ENCODE measurements at places on chromosomes 1 and 21.

- DNase-seq, result no peak
These were observed 110.2 kb downstream of the NAV1 start for GRCh38 chr1:201648907-201649721.

GRCh38 chr1:4010814-4011605, 110.9 kb upstream of the C1orf174 start:
- no peak for DNase-seq

DNA sequence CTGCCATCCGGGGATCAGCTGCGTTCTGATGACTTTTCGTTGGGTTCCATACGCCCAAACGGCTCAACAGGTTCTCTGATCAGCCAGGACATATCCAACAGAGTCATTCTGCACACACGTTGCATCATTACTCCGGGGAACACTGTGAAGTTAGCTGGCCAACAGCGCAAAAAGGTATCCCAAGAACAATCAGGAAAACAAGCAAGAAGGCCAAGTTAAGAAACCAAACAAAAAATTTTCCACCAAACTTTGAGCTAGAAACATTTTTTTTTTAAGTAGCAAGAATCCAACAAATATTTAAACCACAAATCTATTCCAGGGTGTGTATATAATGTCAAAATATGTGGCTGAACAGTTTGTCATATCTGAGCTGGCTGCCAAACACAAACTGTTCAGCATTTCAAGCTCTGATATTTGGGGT, 29.2 kb downstream of the NID1 start:
- DNase-seq, result no peak

GRCh38 chr21:35925497-35925896, 134.8 kb downstream of the SETD4 start:
- no peak for DNase-seq

DNA sequence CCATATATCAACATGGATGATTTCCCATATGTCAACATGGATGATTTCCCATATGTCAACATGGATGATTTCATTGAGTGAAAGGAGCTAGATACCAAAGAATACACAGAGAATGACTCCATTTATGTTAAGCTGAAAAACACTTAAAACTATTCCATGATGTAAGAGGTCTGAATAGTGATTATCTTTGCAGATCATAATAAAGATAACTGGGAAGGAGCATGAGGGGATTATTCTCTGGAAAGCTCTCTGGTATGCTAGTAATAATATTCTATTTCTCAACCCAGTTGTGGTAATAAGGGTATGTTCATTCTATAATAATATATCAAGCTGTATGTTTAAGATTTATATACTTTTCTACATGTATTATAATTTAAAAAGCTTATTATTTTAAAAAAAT, 14.1 kb downstream of the SYNJ1 start:
- DNase-seq, result no peak

GRCh38 chr1:55707196-55707595, 492.0 kb upstream of the USP24 start:
- DNase-seq, result no peak

DNA sequence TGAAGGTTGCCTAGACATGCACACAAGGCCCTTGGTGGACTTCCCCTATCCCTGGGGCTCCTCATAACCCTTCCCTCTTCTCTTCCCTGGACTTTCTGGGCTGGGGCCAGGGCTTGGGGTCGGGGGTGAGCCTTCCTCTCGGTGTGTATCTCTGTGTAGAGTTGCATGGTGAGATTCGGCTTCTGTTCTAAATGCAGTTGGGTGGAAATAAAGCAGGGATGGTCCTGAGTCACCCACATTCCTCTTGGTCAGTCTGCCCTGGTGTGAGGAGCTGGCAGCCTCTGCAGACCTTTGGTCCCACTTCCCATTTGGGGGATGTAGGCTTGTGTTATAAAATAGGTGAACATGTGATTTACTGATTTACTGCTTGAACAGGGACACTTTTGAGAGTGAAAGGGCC, 38.0 kb downstream of the ADARB1 start:
- DNase-seq, result no peak

DNA sequence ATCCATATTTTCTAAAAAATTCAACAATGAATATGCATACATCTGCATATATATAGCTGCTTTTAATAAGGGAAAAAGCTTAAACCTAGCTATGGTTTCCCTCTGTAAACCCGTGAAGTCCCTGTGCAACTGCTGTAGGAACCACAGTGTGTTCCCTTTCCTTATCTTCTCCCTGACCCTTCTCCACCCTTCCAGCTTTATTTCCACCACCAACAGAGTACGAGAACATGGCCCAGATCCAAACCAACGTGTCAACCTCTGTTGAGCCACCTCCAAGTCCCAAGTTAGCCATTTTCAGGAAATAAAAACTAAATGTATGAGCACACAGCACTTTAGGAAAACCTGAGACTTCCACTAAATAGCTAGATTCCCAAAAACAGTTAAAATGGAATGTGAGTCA, 20.3 kb downstream of the SUSD4 start:
- DNase-seq, result no peak

GRCh38 chr1:89865498-89866382, 44.9 kb downstream of the LRRC8D start:
- DNase-seq, result no peak

GRCh38 chr1:225987491-225988316, 11.4 kb downstream of the SDE2 start:
- peak; percentile 59 for DNase-seq

GRCh38 chr1:177659281-177659680, 310.6 kb downstream of the SEC16B start:
- no peak for DNase-seq

DNA sequence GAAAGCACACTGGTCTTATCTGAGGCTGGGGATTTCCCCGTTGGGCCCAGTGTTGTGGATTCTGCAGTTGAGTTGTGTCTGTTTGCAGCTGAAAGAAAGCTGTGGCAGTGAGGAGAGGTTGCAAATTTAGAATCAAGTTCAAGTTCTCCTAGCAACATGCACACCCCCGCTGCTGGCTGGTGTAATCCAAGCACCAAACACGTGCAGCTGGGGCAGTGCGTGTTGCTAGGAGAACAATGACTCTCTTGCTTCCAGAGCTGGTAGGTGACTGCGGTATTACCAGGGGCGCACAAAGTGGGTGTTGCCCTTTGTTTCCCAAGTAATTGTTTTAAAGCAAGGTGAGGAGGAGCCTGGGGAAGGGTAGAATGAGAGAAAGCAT, 91.5 kb downstream of the IER5 start:
- DNase-seq, result peak; percentile 90

GRCh38 chr1:175649416-175649815, 94.0 kb downstream of the TNR start:
- DNase-seq, result no peak

DNA sequence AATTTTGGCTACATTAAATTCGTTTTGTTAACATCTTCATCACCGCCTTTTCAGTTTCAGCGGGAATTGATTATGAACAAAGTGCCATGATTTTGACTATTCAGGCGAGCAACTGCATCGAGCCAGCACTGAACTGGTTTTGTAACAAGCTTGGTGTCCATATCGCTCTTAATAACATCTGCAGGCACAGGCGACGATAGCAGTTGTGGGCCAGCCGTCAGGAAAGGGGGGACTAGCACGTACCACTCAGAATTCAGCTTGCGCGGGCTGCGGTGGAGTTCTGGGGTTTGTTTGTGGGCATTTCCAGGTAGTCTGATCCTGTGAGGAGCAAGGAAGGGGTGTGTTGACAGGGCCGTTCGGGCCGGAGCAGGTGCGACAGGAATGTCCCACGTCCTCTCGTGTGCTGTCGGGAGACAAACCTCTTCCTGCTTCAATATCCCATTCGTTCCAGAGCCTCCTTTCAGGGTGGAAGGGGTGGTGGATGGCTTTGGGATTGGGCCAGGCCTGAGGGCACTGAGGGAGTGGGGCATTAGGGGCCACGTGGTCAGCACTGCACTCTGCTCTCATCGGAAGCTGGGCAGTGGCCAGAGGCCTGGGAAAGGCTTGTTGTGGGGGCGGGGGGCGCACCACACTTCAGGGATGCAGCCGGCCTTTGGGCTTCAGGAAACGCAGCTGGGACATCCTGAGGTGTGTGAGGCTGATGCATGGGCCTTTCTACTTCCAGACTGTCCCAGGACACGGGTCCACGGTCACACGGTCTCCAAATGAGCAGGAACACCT, 39.1 kb downstream of the SKI start:
- peak; percentile 43 for DNase-seq

DNA sequence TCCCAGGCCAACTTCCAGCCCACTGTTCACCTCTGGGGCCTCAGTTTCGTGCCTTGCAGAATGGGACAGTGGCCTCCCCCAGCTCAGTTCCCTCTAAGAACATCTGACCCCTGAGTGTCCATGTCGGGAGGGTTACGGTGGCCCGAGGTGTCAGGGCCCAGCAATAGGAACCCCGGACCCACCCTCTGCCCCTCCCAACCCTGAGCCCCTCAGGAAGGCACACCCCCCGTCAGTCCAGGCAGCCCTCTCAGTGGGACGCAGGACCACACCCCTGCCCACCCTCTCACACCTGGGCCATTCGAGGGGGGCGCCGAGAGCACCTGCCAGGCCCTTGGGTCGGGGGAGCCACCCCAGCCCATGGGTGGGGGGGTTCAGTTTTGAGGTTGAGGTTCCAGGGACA, 447 bp downstream of the TTC34 start:
- no peak for DNase-seq

DNA sequence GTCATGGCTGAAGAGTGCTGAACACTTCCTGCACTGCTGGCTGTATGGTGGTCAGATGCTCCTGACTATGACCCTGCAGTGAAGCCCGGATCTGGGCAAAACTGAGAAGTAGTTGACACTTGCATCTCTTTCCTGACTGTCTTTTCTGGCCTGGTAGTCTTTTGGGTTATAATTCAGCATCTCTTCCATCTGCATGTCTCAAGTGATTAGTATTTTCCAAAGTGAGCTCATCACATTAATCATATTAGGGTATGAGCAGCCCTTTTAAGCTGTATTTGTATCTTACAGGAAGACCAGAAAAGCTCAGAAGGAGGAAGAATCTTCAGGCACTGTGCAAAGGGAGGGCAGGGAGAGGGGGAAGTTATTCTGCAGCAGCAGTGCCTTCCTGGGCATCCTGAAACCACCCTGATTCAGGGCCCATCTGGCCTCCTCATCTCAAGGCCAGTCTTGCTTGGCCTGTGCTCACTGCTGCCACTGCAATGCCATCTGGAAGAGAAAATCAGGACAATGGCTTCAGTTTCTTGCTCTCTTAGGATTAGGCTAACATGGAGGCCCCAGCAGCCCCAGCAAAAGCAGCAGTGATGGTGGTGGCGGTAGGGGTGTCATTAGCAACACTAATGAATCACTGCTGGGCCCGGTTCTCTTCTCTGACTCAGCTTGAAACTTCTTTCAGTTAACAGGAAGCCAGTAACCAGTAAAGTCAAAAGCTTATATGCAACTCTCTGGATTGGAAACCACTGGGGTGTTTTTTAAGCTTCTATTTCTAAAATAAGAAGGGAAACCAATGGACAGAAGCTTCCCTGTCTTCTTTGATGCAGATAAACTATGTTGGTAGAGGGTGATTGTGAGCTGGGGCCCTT, 63.3 kb upstream of the WDR26 start:
- peak; percentile 66 for DNase-seq

DNA sequence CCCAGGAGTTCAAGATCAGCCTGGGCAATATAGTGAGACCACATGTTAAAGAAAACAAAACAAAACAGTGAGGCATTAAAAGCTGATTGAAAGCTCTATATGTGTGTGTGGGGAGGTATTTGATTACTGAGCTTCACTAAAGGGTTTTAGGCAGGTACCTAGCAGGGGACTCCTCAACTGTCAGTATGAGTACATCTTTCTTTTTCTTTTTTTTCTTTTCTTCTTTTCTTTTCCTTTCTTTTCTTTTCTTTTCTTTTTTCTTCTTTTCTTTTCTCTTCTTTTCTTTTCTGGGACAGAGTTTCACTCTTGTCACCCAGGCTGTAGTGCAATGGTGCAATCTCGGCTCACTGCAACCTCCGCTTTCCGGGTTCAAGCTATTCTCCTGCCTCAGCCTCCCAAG, 8.5 kb upstream of the MYCL start:
- DNase-seq, result no peak

GRCh38 chr1:207311888-207312603, 9.4 kb upstream of the CD55 start:
- DNase-seq, result no peak

DNA sequence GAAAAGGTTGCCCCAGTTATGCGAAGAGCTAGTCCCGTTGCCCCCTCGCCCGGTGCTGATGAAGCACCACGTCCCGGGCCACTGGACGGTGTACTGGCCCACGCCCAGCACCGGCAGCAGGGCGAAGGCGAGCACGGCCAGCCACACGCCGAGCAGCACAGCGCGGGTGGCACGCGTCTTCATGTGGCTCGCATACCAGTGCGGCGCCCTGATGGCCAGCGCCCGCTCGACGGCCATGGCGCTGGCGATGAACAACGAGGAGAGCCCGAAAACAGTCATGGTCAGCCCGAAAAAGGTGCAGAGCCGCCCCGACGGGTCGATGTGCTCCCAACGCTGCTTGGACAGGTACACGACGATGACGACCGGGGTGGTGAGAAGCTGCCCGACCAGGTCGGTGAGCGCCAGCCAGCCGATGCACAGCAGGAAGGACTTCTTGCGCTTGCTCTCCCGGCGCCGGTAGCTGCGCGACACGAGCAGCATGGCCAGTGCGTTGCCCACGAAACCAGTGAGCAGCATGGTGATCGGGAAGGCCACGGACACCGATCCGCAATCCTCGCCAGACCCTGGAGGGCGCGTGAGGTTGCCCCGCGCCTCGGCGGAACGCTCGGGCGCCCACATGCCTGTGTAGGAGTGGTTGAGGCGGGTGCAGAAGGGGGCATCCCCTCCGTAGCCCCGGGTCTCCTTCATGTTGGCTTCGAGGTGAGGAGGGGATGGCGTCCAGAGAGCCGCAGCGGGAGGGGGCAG, 553 bp downstream of the PTGER3 start:
- no peak for DNase-seq

DNA sequence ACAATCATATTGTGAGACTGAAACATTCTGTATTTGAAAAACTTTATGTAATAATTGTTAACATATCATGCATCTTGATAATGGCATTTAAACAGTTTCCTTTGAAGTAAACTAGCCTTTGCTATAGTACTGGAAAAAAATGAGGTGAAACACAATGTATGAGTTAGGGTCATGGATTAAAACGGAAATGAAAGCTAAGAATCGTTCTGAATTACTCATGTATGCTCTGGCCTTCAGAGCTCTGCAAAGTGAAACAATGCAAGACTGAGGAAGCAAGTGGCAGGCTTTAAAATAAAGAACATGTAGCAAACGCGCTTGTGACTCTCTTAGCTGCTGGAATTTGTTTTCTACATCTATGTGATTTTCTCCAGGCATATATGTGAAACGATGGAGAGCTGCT, 317.1 kb downstream of the DPYD start:
- DNase-seq, result no peak

GRCh38 chr1:167502192-167502551, 16.2 kb downstream of the CD247 start:
- no peak for DNase-seq

GRCh38 chr1:162649583-162649982, 17.3 kb downstream of the DDR2 start:
- no peak for DNase-seq

GRCh38 chr1:231841616-231842344, 215.2 kb downstream of the DISC1 start:
- DNase-seq, result no peak
